ENCODE measurements at places on chromosomes 7 and 10. TPM values are rescaled to one million over a fixed set of nuclear protein-coding genes. Genes with fewer than 3 reads are reported as not detected.

DNA sequence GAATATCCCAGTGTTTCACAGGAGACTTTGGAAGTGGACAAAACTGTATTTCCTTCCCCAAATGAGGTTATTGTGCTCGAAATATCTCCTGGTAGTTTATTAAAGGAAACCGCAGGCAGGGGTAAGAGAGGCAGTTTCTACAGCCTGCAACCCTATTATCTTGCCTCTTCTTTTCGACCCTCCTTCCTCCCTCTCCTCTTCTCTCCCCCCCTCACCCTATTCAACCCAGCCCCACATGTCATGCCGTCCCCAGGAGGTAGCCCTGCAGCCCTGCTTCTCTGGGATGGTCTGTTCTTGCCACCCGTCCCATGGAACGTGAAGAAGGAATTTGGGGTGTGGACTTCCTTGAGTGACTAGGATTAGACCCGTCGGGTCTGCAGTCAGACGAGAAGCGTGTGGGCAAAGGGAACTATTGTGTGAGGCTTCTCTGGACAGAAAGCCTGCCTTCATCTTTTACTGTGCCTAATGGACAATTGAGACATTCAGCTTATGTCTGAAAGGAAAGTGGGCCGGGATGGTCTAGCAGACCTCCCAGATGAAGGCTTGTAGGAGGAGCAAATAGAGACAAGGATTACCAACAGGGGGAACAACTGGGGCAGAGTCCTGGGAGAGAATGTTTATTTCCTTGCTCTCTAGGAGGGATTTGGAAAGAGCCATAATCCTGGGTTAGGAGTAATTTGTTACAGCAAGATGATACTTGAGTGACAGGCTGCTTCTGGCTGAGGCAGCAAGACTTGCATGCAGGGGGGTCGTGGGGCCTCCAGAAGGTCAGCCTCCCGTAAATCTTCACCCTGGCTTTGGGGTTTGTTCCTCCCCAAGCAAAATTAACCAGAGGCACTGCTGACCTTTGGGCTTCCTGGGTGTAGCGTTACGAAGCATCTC is 77.8 kb downstream of the TCF7L2 start:
- no peak for DNase-seq

- no peak for DNase-seq
Measured at GRCh38 chr7:152931633-152932032, 172.1 kb downstream of the ACTR3B start.

Gene VWC2
- not detected for total RNA-seq

DNA sequence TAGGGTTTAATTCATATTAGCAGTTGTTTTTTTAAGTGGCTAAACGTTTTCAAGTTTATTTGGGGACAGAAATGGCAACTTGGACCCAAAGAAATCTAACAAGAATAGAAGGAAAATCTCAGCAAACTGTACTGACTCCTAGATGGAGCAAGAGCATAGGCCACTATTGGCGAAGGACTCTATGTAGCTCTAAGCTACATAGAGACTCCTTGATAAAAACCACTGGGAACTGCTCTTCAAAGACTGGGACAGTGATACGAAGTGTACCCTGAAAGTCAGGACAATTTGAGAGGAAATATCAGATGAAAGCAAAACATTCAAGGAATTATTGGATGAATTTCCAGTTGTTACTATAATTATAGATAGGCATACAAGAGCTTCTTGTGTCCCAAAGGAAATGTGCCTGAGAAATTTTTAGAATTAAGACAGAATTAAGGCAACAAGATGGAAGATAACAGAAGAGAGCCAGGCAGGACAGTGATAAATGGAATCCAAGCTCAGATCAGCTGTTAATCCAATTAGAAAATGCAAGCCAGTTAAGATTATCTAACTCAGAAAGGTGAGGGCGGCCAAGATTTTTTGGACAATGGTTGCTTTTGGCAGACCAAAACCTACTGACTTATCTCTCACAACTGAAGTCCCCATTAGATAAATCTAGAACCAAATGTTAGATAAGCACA is 103.7 kb upstream of the IFRD1 start:
- DNase-seq: no peak

GRCh38 chr7:107993891-107994291 is 9.1 kb downstream of the LAMB1 start:
- DNase-seq: no peak

- DNase-seq: no peak
Measured at GRCh38 chr10:23968301-23968700, 240.6 kb upstream of the KIAA1217 start.

DNA sequence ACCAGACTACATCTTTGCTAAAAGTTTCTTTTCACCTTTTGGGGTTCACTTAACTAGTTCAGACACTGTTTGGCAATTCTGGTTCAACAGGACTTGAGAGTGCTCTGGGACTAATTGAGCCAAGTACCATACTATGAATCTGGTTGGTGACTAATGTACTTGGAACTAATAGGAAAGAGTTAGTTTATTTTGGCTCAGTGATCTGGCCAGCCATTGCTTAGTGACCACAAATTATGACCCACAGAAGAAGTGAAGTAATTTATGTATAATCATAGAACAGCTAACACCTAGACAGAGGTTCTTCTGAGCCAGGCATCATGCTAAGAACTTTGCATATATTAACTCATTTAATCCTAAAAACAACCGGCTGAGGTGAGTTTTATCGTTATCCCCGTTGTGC is 126.5 kb upstream of the JCAD start:
- DNase-seq: no peak

DNA sequence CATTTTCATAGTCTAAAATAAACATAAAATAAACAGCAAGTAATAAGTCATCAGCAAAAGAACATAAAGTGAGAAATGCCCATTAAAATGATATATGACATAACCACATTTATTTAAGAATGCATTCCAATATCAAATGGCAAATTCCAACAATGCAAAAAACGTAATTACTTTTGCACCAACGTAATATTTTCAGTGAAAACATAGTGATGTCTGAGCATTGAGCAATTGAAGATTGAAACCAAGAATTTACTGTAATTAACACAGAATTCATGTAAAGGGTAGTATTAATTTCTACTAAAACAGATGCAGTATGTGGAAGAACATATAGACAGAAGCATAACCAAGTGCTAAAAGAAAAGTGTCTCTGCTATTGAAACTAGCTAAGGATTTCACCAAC is 123.0 kb upstream of the TNS3 start:
- no peak for DNase-seq

DNA sequence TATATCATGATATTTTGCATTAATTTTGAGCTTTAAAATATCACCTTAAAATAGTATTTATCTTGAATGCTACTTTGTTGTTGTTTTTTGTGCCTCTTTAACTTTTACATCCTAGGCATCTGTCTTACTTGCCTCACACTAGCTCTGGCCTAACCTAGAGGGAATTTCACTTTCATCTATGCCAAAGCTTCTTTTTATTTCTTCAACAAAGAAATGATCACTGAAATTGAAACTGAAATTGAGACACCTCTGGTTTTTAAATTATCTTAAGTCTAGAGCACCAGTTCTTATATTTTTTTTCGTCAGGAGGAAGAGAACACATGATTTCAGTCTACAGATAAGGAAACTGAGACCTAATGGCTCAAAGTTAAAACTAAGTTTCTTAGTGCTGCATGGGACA is 3.5 kb upstream of the SCIN start:
- no peak for DNase-seq

Data from natural killer cell (primary cell).